Activated CD4-positive, alpha-beta T cell treated with anti-CD3 and anti-CD28 coated beads, Interleukin-2, amount 10 ng/mL, durations not matched to agents 7 days and 5 days (primary cell): ENCODE measurements at places on chromosomes 2 and 18.

DNA sequence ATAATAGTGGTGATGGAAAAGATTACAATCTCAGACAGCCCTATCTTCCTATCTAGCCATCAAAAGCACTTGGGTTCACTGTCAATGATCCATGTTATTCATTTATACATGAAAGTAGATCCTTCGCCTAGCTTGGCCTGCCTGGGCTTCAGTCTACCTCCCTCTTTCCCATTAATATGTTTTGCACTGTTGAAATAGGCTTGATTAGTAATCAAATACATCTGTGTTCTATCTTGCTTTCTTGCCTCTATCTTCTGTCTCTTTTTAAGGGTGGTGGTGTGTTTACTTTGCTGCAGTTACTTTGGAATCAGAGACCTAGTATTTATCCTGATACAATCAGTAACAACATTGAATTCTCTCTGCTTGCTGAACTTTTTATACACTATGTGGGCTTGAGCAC lies 521.2 kb downstream of the TNS1 start:
- no peak for DNase-seq

GRCh38 chr2:65292106-65292400 lies 64.4 kb downstream of the ACTR2 start:
- no peak for DNase-seq

DNA sequence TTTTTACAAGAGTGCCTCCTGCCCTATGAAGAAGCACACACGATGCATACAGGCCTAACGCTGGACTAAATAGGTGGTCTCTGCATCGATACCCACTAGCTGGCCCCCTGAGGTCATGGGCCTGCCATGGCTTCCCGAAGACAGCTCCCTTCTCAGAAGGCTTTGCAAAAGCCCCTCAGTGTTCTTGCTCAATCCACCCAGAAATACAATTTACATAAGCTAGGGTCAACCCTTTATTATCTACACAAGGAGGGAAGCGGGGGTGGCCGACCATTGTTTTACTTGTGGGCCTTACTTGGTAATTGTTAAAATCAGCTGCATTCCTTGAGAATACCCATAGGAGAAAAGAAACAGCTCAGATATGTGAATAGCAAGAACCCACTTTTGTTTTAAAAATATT lies 28.5 kb downstream of the UXS1 start:
- no peak for DNase-seq

GRCh38 chr2:134689315-134689714 lies 29.5 kb downstream of the TMEM163 start:
- no peak for DNase-seq

DNA sequence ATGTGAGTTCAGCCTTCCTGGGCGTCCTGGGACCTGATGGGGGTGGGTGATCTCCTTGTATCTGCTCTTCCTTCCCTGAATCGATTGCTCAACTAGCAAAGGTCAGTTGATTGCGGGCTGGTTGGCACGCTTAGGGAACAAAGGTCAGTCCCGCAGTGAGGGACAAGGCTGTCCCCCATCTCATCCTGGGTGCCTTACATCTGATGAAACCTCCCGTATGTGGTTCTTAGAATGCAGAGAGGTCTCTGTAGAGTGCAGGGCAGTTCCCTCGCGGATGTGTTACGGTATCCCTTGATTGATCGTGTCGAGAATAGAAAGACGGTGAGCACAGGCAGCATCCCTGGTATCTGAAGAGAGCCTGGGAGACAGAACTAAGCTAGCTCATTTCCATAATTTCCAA lies 56.4 kb upstream of the RBM44 start:
- DNase-seq = no peak

GRCh38 chr2:28334527-28334894 lies 58.1 kb upstream of the FOSL2 start:
- no peak for DNase-seq

DNA sequence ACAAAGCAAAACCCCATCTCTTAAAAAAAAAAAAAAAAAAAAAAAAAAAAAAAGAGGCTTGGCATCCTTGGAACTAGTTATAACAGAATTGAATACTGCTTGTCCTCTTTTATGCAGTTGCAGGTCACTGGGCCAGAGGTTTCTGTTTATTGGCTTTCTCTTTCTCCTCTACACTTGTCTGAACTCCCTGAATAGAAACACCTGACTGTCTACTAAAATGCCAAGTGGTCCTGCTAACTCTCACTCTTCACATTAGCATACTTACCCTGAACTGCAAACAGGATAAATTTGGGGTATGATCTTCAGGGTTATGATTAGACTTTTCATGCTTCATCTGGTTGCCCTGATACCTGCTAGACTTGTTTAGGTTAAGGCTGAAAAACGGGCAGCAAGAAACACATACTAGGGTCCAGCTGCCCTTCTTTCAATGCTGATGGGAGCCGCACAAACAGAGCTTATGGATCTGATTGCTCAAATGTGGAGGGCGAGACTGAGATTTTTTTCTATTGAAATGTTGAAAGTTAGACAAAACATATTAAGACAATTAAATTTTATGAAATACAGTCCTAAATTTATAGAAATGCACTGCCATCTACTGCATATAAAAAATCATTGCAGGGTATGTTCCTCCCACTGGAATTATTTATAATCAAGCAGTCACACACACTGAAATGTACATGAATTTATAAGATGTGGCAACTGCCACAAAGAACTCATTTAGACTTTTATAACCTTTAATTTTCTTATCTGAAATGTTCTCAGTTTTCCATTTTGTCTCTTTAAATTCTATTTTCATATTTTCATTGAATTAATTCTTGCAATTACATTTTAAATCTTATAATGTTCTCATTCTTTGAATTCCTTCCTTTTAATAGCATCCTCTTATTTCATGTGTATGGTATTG lies 40.8 kb downstream of the GTF3C3 start:
- no peak for DNase-seq

- DNase-seq = no peak
Observed at GRCh38 chr2:42193722-42194187, 24.6 kb downstream of the EML4 start.

GRCh38 chr18:60693426-60693825 lies 320.9 kb upstream of the MC4R start:
- DNase-seq = no peak

GRCh38 chr2:156400706-156401678 lies 35.2 kb upstream of the GPD2 start:
- DNase-seq = peak; percentile 76

DNA sequence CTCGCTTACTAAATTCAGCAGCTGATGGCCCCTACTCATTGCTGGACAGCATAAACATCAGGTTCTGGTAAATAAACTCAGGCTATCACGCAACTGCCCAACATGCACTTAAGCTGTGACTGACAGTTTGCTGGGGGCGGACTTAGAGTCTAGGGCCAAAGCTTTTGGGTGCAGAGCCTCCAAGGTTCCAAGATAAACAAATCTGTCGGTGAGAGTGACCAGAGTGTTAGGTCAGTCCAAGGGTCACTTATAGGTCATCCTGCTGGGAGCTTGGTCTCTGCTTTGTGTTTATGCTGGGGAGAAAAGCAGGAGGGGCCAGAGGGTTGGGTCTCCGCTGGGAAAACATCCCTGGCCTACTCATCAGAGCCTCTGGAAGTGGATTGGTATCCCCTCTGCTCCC lies 188.6 kb upstream of the GATA6 start:
- DNase-seq = no peak

- no peak for DNase-seq
Observed at GRCh38 chr2:170229744-170230143, 51.8 kb downstream of the MYO3B start.

DNA sequence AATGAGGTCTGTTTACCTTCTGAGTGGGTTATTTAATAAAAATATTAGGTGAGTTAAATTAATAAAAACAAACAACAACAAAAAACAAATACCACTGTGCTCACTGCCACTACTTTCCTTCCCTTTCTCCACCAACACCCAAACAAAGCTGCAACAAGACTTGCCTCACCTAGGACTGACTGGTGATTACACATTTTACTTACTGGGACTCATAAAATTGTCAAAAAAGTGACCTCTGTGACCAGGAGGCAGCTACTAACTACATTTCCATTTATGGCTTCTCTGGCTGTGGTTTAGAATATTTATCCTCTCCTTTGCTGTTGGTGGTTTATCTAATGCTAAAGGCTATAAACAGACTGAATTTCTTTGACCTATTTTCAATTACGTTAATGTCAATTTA lies 39.8 kb downstream of the EFEMP1 start:
- DNase-seq = no peak

GRCh38 chr2:142682528-142682927 lies 194.9 kb upstream of the KYNU start:
- DNase-seq = no peak

GRCh38 chr18:11996190-11996754 lies 15.0 kb downstream of the IMPA2 start:
- DNase-seq = no peak

DNA sequence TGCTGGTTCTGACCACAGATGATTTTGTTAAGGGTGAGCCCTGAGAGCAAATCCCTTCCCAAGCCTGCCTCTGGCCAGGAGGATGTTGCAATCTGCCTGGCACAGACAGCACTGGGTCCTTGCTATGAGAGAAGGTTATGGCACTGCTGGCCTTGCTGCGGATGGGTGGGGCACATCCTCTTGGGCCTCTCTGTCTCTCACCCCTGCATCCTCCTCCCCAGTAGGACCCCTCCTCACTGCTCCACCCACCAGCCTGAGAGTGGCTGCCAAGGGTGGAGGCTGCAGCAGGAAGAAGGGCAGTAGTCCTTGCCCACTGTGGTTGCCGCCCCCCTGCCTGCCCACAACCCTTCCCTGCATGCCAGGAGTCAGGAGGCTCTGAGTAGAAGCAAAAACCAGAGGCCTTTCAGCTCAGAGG lies 180.9 kb downstream of the ZBTB7C start:
- DNase-seq = peak; percentile 10

- no peak for DNase-seq
Observed at GRCh38 chr2:18625563-18625962, 36.2 kb upstream of the NT5C1B start.

- DNase-seq = no peak
Observed at GRCh38 chr2:231373786-231374349, 21.6 kb upstream of the B3GNT7 start.

DNA sequence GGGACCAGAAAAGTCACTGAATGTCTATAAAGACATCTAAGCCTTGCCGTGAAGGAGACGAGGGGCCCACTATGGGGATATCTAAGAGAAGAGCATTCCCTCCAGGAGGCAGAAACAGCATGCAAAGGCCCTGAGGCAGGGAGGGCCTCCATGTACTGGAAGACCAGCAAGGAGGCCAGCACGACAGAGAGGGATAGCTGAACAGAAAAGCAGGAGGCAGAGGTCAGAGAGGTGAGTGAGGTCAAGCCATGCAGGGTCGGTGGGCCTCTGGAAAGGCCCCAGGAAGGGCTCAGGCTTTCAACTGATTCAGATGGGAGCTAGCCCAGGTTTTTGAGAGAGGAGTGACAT lies 5.7 kb downstream of the TRABD2A start:
- no peak for DNase-seq

- no peak for DNase-seq
Observed at GRCh38 chr2:61988462-61989366, 83.2 kb downstream of the COMMD1 start.

- DNase-seq = no peak
Observed at GRCh38 chr2:23826040-23826439, 100.9 kb downstream of the ATAD2B start.

DNA sequence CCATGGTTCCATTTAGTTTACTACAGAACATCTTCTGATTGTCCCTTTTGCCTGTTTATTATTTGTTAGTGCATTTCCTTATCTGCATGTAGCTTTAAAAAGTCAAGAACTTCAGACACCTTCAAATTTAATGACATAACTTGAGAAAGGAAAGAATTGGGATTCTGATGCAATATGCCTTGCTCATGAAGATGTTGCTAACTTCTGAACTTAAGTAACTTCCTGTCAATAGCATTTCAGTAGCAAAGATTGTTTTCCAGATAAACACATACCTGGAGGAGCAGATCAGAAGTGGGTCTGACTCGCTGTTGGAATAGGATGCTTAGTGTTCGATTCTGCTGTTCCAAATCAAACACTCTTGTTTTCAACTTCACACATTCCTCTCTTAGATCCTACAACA lies 190.2 kb upstream of the LYPD1 start:
- DNase-seq = no peak

DNA sequence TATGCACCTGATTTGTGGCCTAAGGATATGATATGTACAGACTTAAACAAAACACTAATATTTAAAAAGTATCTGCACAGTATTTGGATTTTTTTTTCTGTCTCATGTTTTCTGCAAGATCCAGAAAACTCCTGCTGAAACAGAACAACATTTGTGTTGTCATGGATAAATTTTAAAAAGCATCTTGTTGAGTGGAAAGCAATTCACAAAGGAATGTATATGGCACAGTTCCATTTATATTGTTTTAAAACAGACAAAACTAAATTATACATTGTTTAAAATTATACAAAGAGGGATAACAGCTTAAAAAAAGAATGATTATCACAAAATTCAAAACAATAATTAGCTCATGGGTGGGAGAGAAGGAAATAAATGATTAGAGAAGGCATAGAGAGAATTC lies 193.5 kb downstream of the PPP1R1C start:
- DNase-seq = no peak
